Mesothelial cell of epicardium (in vitro differentiated cells): ENCODE measurements at places on chromosomes 3 and 15.

GRCh38 chr15:37261685-37262084 is 161.3 kb upstream of the MEIS2 start:
- no peak for DNase-seq

DNA sequence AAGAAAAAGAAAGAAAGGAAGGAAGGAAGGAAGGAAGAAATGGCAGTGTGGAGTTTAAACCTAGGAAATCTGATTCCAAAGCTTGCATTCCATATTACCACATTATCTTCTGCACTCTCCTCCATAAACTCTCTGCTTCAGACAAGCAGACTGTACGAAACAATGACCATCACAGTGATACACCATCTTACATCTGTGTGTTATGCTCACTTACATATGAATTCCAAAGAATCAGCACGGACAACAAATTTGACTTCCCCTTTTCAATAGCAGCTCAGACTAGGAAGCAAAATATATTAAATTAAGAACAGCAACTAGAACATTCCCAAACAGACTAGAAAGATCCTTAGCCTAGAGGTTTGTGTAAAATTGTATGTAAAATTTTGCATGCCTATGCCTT is 18.0 kb upstream of the PPM1L start:
- no peak for DNase-seq

DNA sequence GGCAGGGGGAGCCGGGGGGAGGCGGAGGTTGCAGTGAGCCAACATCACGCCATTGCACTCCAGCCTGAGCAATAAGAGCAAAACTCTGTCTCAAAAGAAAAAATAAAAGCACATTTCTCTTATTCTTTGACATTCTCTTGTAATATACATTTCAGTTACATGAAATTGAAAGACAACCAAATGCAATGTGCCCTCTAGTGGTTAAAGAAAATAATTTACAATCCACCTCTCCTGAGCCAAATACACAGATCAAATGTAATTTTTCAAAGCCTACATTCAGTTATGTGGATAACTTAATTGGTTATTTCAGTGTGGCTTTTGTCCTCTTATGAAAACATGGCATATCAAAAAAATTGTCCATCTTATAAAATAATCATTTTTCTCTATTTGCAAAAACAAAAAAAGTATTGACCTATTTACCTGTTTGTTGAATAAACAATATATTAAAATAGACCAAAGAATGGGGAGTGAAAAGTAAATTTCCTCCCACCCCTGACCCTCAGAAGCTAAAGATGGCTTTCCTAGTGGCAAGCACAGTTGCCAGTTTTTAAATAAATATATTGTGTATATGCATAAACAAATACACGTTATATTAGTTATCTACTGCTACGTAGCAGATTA is 14.2 kb upstream of the U2SURP start:
- no peak for DNase-seq

- no peak for DNase-seq
Measured at GRCh38 chr3:12648384-12648959, 15.4 kb downstream of the RAF1 start.

- no peak for DNase-seq
Measured at GRCh38 chr3:129705274-129705673, 98.8 kb upstream of the PLXND1 start.

- no peak for DNase-seq
Measured at GRCh38 chr3:183626877-183627594, 8.4 kb upstream of the KLHL24 start.

DNA sequence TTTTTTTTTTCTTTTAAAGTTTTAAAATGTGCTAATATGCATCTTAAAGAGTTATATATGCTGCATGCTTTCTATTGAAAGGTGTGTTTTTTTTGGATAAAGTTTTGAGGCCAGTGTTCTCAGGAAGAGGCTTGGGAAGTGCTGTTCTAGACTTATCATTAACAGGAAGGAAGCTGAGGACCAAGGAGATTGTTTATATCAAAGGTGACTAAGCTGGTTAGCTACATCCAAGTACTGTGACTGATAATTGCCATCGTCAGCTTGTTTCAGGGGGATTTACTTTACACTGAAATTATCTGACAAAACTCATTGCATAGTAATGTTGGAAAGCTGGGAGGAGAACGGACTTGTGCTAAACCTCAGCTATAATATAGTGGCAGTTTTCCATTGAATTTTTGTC is 36.3 kb upstream of the UTS2B start:
- no peak for DNase-seq

DNA sequence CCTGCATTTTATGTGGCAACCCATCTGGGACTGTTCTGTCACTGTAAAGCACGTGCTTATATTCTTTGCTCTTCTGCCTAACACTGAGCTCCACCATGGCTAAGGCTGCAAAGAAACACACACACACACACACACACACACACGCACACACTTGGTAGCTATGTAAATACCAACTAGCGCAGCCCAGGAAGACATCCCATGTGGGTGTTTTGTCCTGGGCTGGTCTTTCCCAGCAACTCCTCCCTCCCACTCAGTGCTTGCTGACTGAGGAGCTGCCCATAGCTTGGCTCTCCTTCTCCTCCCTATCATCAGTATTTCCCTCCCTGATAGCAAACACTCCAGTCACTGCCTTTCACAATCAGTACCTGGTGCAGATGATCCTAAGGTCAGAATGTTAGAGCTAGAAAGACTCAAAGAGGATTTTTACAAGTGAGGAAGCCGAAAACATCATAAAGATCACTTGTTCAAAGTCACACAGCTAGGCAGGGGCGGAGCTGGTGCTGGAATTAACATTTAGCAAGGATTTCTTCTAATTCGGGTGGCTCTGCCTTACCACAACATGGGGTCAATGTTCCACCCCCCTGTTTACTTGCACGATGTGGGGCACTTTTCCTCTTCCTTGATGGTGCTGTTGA is 377.1 kb upstream of the TBL1XR1 start:
- DNase-seq: no peak

- DNase-seq: no peak
Measured at GRCh38 chr15:57705746-57706404, 639 bp upstream of the POLR2M start.

DNA sequence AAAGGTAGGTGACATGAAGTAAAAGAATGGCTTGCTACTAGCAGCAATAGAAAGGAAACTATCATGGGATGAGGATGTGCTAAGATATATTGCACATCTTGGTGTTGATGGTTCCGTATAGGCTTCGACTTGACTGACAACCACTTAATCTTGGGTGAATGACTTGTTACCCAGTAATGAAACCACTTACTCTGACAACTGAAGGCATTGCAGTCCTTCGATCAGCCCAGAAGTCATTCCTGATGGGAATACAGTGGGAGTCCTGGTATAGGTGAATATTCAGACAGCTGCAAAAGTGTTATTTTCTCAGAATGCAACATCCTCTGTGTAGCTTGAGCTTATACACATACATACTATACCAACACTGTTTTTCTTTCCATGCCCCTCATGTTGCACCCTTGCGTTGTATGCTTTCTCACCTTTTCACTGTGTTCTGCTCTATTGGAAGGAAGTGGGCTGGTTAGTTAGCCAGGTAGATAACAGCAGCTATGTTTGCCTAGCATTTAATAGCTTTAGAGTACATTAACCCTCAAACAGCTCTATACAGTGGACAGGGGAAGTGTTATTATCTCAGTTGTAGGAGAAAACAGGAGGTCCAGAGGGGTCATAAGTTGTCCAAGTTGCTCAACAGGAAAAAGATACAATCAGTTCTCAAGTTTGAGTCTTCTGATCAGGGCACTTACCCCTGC is 376.5 kb downstream of the MFSD1 start:
- no peak for DNase-seq

DNA sequence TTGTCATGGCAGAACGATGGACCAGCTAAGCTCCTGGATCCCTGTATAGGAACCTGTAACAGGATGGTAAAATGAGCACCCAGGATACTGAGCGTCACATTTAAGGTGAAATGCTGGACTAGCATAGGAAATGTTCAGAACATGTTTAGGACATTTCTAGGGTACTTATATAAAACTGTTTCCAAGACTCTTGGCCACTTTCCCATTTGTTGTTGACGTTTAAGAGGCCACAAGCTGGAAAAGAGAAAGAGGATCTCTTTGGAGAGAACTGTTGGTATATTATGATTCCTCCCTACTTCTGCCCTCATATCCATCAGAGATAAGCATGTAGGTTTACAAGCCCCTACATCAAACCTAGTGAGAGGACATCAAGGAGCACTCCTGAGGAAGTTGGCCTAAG is 57.5 kb downstream of the SCN11A start:
- DNase-seq: no peak
